ENCODE measurements at places on chromosomes 11 and 22.
A peak's percentile ranks its signal among the peaks of the same experiment; 100 is the strongest.

- DNase-seq: peak; percentile 45
Observed at GRCh38 chr11:76835928-76836612, 24.6 kb upstream of the ACER3 start.

DNA sequence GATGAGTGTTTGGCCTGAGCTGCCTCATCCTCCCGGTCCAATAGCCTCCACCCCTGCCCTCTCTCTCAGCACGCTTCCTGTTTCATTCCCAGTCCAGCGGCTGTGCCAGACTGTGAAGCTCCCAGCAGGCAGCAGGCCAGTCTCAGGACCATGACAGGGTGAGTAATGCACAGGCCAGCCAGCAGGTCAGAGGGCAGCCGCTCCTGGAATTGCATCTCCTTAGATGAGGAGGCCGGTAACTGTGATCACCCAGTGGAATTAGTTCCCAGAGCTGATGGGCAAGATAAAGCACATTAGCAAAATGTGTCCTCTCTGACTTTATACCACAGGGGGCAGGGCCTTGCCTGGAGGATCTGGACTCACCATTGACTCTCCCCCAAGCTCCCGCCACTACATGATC, 251.2 kb downstream of the ETS1 start:
- DNase-seq: no peak

DNA sequence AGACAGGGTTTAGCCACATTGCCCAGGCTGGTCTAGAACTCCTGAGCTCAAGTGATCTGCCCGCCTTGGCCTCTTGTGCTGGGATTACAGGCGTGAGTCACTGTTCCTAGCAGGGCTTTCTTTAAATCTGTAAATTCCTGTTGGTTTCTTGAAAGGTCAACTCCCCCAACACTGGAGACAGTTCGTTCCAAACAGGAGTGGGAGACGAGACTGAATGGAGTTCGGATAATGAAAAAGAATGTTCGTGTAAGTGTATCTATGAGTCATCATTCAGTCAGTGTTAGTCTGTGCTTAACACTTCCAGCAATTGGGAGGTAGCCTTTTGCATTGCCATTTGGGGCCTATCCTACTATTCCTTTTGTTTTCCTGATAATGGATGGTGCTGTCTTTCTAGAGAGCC, 10.0 kb upstream of the BACE1-AS start:
- peak; percentile 89 for DNase-seq

DNA sequence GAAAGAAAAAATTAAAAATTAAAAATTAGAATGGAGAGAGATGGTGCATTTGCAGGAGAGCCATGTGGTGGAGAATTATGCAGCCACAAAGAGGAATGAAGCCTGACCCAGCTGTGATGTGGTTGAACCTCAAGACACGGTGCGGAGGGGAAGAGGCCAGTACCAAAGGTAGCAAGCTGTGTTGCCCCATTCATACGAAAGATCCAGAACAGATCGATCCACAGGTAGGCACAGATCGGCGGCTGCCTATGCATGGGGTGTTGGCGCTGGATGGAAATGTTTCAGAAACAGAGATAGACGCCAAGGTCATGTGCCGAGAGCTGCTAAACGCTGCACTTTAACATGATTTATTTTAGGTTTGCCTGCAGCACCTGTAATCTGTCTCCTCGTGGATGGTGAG, 992.3 kb downstream of the BRD1 start:
- no peak for DNase-seq

DNA sequence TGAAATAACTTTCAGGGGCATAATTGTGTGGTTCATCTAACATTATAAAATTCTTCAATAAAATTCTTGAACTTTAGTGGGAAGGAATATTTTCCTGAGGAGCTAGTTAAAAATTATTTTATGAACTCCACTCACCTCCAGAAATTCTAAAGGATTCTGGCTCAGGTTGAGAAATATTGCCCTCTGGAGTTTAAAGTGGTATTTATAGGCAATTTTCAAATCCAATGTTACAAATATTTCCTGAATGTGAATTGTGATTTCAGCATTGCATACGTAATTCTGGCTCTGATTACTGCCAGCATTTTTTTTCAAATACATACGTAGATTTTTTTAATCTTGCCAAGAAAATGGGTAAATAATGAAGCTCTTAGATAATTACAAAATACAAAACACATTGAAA, 598.2 kb upstream of the ANO3 start:
- peak; percentile 21 for DNase-seq

DNA sequence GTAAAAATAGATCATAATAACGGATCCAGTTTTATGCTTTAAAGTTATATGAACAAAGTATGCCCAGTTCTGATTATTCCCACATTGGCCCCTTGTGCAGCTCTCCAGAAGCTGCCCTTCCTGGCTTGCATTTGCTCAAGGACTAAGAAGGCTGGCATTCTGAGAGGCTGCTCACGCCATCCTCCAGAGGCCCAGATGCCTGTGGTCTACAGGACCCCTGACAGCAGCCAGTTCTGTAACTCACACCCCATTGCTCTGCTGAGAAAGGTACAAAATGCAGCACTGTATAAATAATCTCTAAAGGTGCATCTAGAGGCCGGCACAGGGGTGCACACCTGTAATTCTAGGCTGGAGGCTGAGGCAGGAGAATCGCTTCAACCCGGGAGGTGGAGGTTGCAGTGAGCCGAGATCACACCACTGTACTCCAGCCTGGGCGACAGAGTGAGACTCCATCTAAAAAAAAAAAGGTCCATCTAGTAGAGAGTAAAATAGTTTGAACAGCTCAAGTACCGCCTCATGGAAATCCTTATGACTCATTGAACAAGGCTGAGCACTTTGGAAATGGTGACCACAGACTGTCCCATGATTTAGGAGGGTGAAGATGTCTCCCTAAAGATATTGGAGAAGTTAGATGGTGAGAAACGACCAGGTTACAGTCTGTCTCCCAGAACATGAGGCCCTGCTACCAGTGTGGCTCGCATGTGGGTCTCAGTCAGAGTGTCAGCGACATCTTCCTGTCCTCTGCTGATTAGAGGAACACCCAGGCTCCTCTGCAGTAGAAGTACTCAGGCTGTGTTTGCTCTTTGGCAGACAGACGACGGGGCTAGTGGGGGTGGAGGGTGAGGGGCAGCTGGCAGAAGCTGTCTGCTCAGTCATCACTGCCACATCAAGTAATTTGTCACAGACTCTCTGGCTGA, 56.3 kb downstream of the KREMEN1 start:
- DNase-seq: no peak

DNA sequence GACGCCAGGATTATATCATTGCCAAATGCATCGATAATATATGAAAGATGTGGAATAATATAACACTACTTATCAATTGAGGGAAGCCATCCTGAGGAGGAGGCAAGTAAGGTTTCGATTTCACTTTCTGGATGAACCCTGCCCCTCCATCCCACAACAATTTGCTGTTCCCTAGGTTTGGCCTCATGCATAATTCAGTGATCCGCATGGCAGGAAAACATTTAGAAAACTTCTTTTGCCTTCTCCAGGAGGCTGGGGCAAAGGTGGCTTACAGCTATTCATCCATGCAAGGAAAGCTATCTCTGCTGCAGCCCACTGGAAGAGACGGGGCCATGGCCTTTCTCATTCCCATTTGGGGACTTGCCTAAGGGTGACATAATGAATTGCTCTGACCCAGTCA, 489.4 kb upstream of the CADM1 start:
- no peak for DNase-seq

GRCh38 chr22:36211237-36211861, 9.7 kb upstream of the APOL4 start:
- DNase-seq: no peak

DNA sequence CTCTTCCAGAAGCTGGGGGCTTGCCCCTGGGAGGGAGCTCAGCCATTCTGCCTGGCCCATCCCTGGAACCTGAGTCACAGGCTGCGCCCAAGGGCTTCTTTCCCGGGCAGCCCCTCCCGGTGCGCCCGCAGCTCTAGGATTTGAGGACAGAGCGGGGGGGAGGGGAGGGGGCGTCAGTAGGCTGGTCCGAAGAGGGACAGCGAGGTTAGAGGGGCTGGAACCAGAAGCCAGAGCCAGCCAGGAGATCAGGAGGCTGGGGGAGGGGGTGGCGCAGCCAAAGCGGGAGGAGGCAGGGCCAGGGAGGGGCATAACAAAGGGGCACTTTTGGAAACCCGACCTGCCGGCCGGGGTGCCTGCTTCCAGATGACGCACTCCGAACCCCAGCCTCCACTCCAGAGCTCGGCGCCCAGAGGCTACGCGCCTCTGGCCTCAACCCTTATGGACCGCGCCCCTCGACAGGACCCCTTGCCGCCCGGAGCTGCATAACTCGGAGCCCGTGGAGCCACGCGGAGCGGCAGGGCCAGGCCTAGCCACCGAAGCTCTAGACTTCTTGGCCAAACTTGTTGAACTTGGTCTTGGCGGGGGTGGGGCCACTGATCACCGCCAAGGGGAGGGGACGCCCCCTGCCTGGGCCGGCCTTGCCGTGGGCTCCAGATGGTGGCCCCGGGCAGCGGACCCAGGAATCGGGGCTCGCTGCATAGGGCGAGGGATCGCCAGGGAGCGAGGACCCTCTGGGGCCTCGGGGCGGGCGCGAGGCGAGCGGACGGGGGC, 744 bp downstream of the PACSIN3 start:
- peak; percentile 68 for DNase-seq

GRCh38 chr22:20890975-20891374, 26.2 kb upstream of the CRKL start:
- DNase-seq: no peak

DNA sequence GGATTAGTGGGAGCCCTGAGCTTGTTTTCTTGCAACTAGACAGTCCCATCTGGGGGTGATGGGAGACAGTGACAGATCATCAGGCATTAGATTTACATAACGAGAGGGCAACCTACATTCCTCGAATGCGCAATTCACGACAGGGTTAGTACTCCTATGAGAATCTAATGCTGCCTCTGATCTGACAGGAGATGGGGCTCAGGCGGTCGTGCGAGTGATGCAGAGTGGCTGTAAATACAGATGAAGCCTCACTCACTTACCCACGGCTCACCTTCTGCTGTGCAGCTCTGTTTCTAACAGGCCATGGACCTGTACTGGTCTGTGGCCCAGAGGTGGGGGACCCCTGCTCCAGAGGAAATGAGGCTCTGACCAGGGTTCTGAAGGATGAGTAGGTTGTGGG, 125.5 kb downstream of the FBXO7 start:
- DNase-seq: no peak

DNA sequence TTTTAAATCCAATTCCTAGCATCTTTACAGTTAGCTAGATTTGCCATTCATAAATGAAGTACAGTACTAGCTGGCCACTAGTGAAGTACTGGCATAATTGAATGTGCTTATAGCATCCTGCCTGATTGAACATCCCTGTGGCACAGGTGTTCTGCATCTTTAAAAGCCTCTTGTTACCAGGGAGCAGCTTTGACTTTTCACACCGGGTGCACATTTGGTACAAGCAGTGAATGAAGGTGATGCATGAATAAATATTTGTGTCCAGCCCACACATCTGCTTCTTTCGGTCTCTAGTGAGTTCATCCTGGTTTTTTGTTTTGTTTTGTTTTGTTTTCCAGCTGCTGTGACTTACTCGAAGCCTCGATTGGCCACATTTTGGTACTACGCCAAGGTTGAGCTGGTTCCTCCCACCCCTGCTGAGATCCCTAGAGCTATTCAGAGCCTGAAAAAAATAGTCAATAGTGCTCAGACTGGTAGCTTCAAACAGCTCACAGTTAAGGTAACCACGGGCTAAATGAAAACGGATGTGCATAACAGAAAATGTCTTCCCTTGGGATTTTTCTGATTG, 5.3 kb downstream of the ATP5MG start:
- DNase-seq: no peak

DNA sequence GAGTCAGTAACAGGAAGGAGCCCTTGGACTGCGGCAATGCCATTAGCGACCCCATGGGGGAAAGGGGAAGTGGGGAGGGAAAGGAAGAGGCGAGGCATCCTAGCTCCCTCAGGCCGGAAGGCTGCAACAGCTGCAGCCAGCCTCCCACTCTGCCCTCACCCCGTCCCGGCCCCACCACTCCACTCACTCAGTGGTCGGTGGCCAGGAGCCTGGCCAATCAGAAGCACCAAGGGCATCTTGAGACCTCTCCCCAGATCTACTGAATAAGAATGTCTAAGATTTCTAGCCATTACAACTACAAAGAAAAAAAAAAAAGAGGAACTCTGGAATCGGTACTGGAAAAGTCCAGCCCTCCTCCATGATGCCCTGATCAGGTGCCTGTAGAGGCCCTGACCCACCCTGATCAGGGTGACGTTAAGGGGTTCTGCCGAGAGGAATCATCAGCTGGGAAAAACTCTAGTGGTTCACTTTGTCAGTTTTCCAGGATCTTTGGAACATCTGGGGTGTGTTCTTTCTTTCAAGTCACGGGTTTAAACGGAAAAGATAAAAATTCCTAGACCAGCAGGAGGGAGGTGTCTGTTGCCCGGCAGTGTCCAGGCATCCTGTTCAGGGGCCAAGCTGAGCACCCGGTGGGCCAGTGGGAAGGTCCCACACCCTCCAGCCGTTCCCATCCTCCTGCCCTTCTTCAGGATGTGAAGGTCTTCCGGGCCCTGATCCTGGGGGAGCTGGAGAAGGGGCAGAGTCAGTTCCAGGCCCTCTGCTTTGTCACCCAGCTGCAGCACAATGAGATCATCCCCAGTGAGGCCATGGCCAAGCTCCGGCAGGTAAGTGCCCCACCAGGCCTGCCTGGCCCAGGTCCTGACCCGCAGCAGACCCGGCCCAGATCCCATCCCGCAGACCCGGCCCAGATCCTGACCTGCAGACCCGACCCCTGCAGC, 14.4 kb downstream of the OAF start:
- DNase-seq: no peak

- DNase-seq: peak; percentile 12
Observed at GRCh38 chr22:17773606-17774205, 563 bp downstream of the BID start.

- DNase-seq: no peak
Observed at GRCh38 chr11:660681-661444, 23.8 kb downstream of the DRD4 start.

GRCh38 chr11:133081020-133081419, 451.3 kb downstream of the OPCML start:
- no peak for DNase-seq

GRCh38 chr11:108224911-108225786, 2.3 kb downstream of the ATM start:
- DNase-seq: no peak

DNA sequence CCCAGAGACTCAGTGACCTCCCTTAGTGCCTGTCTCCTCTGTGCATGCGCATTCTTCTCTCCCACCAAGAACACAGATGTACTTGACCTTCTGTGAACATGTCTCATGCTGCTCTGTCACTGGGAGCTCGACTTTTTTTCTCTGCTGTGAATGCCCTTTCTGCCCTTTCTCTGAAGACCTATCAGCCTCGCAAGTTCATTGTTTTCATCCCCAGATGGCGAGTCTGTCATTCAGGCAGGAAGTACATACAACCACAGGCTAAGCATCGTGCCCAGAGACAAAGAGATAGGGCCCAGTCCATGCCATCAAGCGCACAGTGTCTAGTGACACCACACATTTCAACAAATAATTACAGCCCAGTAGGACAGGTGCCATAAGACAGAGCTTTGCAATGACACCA, 50.4 kb upstream of the RAB1B start:
- DNase-seq: no peak

GRCh38 chr11:94018721-94019120, 2.4 kb upstream of the HEPHL1 start:
- DNase-seq: peak; percentile 67

Measured in bronchial epithelial cell (primary cell).